Kasumi-1 (cell line): ENCODE measurements at places on chromosomes 7 and 10.

DNA sequence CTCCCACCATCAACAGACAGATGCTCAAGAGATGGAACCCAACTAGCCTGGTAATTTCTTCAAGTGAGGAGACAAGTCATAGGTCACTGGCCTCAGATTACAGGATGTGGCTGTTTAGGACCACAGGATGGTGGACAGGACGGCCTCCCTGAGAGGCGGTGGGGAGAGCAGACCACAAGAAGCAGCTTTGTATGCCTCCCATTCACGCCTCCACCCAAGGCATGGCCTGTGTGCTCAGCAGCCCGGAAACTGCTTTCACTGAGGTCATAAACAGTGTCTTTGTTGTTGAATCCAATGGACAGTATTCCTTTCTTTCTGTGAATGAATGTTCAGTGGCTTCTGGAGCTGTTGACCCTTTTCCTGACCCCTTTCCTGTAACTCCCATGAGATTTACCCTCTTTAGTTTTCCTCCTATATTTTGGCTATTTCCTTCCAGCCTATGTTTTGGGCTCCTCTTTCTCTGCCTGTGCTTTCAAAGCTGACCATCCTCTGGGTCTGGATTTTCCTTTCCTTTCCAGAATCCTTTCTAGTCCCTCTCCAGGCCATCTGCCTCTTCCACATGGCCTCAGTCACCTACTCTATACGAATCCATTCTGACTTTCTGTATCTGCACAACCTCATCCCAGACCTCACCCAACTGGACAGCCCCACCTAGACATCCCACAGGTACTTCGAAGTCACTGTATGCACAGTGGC is 32.4 kb upstream of the INPP5F start:
- DNase-seq = no peak

- DNase-seq = no peak
Measured at GRCh38 chr10:70992436-70992835, 104.1 kb upstream of the PCBD1 start.

GRCh38 chr10:31134311-31134952 is 102.8 kb upstream of the ZNF438 start:
- DNase-seq = peak; percentile 34

DNA sequence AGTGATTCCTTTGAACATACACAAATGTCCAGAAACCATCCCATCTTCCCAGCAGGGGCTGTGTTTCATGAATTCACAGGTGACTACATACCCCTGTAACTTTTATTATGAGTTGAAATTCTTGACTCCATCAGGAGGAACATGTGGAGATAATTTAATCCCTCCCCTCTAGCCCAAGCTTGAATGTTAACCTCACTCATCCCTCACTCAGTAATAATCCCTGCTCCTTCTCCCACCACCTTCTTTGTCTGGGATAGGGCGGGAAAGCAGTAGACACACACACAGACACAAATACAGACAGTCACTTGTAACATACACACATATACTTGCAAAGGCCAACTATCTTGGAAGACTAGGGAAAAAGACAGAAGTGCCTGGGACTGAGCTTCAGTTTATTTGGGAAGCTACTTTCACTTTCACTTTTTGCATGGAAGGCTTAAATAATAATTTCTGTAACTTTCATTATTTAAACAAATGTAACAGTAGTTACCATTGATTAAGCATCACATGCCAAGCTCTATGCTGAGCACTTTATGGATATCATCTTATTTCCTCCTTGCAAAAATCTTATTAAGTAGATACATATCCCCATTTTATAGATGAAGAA is 7.3 kb downstream of the AASS start:
- no peak for DNase-seq

DNA sequence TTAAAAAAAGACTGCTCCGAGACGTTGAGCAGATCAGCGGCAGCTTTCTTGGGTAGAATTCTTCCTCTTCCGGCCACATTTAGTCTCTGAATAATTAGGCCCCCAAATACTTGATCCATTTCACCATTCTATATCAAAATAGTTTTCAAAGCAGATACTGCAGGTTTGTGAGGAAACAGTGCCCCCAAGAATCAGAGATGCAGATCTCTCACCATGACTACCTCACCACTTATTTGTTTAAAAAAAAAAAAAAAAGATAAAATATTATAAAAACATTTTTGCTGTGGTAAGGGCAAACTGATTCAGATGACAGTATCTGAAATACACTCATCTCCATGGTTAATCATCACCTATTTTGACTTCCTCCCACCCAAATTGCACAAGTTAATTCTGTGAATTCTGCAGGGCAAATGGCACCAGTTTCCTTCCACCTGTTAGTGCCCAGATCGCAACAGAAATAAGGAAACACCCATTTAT is 210.4 kb downstream of the FAM107B start:
- DNase-seq = peak; percentile 78

GRCh38 chr7:95095966-95096540 is 188.7 kb downstream of the PPP1R9A start:
- DNase-seq = no peak

DNA sequence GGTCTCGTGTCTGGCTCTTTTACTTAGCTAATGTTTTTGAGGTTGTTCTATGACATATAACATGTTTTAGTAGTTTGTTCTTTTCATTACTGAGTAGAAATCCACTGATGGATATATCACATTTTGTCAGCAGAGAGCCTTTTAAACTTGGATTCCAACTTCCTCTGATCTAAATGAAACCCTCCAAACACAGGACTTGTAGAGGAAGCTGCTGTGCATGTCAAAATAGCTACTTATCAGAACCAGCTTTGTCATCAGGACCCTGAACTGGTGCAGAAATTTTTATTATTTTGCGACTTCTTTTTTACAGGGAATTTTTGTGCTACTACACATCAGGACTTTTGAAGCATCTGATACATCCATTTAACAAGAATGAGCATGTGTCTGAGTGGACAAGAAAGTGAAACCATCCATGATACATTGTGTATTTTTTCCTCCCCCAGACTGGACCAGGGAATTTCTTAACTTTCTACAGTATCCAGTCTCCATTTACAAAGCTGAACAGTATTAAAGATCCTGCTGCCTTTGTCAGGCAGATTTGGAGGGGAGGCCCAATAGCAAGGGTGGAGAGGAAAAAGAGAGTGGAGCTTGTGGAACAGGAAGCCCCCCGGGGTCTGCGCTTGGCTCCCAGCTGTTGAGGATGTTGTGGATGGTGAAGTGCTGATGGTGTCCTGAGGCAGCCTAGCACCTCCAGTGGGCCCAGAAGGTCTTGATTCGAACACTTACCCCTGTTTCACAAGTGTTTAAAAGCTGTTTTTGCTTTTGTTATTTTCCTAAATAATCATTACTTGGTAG is 29.3 kb upstream of the MTPAP start:
- DNase-seq = peak; percentile 29

GRCh38 chr10:42951486-42952251 is 125.2 kb upstream of the RET start:
- DNase-seq = no peak

- no peak for DNase-seq
Measured at GRCh38 chr10:85458324-85458723, 908.3 kb downstream of the GRID1 start.

GRCh38 chr7:17093461-17093860 is 205.0 kb upstream of the AHR start:
- DNase-seq = peak; percentile 5

- DNase-seq = no peak
Measured at GRCh38 chr10:130135676-130136225, 440 bp upstream of the GLRX3 start.

DNA sequence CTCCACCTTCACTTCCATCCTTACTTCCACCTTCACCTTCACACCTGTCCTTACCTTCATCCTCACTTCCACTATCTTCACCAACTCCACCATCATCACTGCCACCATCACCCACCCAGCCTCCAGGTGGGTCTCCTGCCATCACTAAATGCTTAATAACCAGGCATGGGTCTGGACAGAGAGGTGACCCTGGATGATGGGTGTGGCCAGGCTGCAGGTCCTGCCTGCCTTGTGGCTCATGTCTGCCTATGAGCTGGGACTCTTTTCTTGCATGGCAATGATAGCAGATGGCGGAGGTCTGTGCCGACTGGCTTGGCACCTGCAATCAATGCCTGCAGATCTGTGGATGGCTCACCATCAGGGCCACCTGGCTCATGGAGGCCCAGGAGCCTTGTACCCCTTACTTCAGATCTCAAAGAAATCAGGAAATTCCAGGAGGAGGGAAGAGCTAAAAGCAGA is 60.1 kb upstream of the ELN start:
- no peak for DNase-seq

- DNase-seq = no peak
Measured at GRCh38 chr7:87339373-87339897, 6.0 kb upstream of the CROT start.

DNA sequence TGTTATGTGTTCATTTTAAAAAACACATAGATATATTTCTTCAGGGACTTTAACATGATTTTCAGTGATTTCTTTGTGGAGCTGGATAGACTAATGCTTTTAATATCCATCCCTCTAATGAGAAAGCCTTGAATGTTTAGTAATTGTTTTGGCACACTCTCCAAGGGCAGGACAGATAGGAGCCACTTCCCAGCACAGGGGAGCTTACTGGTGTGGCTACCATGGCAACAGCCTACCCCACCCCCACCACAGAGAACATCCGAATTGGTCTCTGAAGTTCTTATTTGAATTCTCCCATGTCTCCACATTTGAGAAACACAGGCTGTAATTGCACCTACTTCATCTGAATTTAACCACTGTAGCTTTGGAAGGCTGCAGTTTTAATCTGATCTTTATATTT is 87.7 kb downstream of the PRKG1 start:
- no peak for DNase-seq

GRCh38 chr7:14833707-14834106 is 68.8 kb downstream of the DGKB start:
- DNase-seq = no peak

- peak; percentile 38 for DNase-seq
Measured at GRCh38 chr10:52232561-52233350, 81.3 kb upstream of the DKK1 start.

- no peak for DNase-seq
Measured at GRCh38 chr7:114806590-114807162, 115.2 kb upstream of the MDFIC start.

GRCh38 chr10:34479520-34480179 is 335.4 kb downstream of the PARD3 start:
- DNase-seq = no peak

DNA sequence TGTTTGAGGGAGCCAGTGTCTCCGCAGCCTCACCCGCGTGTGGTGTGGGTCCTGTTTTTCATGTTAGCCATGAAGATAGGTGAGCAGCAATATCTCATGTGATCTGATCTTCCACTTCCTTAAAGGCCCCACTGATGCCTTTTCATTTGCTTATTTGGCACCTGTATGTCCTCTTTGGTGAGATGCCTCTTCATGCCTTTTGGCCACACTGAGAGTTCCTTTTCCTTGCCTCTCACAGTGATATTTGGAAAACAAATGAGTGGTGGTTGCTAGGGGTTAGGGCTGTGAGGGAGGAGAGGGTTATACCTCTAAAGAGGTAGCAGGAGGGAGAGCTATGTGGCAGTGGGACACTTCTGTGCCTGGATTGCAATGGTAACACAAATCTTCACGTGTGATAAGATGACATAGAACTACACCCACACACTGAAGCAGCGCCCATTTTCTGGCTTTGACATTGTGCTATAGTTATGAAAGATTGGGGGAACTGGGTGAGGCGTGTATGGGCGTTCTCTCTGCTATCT is 90.4 kb upstream of the TNS3 start:
- DNase-seq = no peak

DNA sequence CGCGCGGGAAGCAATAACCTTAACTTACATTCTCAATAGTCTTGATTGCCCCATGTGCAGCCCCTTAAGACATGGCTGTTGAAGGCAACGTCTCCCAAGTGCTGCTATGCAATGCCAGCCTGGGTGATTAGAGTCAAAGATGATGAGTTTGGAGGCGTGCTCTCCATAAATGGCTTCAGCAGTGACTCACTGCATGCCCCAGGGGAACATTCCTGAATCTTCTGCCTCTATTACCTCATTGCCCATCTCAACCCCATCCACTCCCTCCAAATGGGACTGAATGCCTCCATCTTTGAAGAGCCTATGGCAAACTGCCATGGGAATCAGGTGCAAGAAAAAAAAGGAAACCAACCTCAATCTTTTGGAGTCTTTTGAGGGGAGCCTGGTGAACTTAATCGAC is 282.8 kb downstream of the SNX10 start:
- no peak for DNase-seq

DNA sequence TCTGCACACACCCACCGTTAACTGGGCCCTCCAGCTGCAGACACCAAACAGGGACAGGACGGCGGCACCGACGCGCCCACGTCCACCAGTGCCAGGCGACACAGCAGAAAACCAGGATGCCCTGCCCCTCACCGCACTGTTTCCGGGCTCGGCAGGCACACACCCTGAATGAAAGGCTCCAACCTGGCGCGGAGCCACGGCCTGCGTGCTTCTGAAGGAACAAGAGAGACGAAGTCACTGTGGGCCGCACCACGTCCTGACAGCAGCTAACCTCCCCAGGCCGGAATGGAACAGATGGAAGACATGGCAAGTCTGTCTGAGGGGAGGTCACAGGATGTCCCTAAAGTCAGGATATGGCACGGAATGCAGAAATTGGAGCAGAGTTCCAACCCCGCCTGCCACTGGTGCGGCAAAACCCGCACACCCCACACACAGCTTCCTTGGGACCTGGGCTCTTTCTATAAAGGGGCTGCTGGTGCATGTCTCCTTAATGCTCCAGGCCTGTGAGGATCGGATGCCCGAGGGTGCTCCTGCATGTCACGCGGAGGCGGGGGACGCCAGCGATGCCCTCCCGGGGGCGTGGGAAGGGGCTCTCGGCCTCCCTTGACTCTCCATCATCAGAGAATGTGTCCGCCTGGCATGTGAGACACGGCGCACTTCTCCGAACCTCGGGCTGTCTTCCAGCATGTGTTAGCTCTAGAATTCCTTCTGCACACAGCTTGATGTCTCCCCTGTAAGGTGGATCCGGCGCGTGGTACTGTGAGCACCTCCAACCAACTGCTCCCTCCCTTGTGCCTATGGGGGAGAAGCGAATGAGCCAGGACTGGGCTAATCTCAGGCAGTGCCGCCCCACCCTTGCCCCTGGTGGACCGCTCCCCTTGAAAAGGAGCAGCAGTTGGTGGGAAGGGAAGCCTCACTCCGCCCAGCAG is 3.9 kb upstream of the GPER1 start:
- DNase-seq = no peak

GRCh38 chr10:97428572-97428981 is 2.6 kb downstream of the PGAM1 start:
- DNase-seq = peak; percentile 67

GRCh38 chr7:129746857-129747529 is 135.5 kb downstream of the NRF1 start:
- DNase-seq = no peak

DNA sequence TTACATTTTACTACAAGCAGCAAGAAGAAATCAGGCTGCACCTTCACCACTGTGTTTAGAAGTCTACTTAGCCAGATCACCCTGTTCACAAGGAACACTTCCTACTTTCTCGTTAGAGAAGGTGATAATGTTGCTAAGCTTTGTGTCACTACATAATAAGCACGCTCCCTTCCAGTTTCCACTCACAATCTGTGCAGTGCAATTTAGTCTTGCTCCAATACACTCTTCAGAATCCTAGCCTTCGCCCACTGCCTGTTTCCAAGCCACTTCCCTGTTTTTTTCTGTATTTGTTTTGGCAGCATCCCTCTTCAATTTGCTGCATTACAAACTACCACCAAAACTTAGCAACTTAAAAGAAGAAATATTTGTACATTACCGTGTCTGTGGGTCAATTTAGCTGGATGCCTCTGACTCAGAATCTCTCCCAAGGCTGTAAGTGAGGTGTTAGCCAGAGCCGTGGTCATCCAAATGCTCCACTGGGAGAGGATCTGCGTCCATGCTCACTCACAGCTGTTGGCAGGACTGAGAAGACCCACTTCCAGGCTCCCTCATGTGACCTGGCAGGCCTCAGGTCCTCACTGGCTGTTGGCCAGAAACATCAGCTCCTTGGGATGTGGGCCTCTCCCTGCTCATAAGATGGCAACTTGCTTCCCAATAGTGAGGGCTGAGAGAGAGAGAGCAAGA is 110.4 kb downstream of the PON1 start:
- no peak for DNase-seq
